ENCODE measurements at places on chromosomes 16 and 17.

DNA sequence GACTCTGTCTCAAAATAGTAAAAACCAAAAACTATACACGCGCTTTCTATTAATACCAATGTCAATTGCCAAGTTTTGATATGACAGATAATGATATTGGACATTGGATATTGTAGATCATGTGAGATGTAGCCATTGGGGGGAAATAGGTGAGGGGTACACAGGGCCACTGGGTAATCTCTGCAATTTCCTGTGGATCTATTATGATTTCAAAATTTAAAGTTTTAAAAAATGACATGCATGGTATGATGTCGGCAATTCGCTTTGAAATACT is 266.0 kb downstream of the PARN start:
- DNase-seq: no peak

DNA sequence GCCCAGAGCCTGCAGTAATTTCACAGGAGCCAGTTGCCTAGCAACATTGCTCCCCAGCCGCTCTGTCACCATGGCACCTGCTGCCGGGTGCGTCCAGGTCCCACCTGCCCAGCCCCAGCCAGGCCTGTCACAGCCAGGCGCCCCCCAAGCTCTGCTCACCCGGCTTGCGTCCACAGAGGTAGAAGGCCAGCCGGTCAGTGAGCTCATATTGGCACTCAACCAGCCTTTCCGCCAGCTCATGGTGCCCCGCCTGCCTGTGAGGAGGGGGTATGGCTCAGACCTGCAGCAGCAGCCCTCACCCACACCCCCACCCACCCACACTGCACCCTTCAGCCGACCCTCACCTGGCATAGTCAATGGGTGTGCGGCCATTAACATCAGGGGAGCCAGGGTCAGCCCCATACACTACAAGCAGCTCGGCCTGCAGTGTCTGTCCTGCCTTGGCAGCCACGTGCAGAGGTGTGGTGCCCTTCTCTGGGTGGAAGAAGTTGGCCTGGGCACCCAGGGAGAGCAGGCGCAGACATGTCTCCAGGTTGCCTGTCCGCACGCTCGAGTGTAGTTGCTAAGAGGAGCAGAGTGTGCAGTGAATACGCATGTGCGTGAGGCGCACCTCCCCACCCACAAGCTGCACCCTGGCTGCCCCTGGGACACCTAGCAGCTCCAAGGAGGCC is 7.7 kb downstream of the GIT1 start:
- no peak for DNase-seq

DNA sequence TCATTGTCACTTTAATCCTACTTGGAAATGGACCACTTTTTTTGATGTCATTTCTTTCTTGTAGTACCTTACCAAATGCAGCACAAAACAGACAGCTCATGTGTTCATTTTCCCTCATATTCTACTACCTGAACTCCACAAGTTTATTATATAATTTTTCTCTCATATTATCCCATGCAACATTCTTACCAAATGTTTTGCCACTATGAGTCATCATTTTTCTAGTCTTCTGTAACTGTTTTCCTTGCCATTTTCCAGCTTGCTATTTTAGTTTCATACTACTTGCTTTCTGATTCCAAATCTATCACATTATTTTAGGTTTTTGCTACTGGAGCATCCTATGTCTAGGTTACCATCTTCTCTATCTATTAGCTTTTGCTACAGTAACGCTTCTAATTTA is 332.7 kb downstream of the ZFHX3 start:
- no peak for DNase-seq

DNA sequence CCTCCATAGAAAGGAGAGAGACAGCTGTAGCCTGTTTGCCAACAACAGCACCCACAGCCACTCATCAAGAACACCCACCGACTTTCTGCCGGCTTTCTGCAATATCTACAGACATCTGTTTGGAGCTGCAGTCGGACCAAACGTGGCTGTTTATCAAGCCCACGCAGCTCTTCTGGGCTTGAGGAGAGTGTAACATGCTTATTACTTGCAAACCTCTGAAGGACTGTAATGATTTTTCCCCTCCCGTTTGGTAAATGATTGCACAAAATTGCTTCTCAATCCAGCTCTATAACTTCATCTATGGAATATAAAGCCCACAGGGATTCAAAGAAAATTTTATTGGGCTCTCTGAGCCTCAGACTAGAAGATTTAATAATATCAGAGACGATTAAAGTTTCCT is 100.5 kb downstream of the VAT1L start:
- no peak for DNase-seq

GRCh38 chr16:87468550-87468949 is 24.3 kb downstream of the ZCCHC14 start:
- DNase-seq: no peak
